Activated naive CD4-positive, alpha-beta T cell treated with anti-CD3 and anti-CD28 coated beads, Interleukin-2, amount 10 ng/mL, durations not matched to agents 7 days and 5 days (primary cell): ENCODE measurements at places on chromosomes 11 and 22.

DNA sequence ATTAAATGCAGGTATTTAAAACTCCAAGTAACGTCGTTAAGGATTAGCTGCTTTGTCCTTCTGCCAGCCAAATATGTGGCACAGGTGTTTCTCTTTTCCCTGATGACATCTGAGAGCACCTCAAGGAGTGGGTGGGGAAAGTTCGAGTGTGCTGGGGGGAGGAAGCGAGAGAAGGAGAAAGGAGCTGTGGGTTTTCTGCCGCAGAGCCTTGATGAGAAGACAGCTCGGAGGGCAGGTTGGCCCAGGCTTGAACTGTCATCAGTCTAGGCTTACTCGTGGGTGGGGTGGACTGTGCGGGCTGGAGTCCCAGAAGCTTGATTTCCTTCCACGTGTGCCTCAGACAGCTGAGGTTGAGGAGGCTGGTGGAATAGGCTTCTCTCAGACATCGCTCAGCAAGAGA lies 15.2 kb upstream of the SORL1-AS1 start:
- peak; percentile 86 for DNase-seq

- DNase-seq: no peak
These were observed 385 bp downstream of the HARBI1 start for GRCh38 chr11:46616551-46617133.

DNA sequence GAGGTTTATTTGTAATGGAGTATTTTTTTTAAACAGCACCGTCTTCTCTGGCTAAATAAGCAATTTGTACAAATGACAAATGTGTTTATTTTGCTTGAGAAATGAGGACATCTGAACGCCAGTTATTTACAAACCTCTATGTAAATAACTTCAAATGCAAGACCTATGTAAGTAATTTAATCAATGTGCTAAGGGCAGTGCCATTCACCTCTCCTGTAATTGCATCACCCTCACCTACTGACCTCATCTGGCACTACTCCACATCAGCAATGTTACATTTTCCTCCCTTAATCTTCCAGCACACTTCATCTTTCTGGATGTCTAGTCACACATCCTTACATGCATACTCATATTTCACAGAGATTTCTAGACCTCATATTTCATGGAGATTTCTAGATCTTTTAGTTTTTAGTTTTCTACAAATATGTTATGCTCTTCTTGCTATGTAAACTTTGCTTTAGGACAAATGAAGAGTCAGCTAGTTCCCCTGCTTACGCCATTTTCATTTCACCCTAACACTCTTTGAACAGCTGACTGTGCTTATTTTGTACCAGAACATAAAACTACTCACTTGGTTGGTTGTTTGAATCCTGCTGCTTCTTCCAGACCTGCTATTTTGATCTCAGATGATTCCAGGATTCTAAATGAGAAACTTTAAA lies 238.6 kb downstream of the GRM5 start:
- no peak for DNase-seq

DNA sequence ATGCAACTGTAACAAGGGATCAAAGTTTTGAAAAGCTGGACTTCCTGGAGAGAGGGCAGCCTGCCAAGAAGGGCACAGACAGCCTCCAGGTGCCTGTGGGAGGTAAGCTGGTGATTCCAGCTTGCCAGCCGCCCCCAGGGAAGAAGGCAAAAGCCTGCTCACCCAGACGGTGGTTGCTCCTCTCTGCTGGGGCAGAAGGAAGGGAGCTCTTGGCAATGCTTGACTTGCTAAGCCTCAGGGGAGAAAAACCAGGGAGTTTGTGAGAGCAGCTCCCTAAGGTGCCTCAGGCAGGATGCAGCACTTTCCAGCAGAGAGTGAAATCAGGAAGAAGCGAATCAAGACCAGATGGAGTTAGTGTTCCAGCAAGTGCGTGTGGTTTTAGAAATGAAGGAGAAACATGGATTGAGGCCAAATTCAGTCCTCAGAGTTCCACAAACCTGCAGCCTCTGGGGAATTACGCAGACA lies 553.6 kb downstream of the BUD13 start:
- no peak for DNase-seq

DNA sequence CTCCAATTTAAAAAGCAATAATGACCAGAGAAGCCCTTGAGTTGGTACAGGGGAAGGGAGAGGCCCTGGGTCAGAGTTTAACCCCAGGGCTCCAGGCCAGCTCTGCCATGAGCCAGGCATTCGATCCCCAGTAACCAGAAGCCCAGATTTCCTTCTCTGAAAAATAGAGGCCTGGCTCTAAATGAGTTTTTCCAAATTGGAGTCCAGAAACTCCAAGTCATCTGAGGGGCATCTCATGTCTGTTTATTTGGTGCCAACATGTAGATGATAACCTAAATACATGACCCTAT lies 381.9 kb downstream of the CTTN start:
- DNase-seq: no peak

DNA sequence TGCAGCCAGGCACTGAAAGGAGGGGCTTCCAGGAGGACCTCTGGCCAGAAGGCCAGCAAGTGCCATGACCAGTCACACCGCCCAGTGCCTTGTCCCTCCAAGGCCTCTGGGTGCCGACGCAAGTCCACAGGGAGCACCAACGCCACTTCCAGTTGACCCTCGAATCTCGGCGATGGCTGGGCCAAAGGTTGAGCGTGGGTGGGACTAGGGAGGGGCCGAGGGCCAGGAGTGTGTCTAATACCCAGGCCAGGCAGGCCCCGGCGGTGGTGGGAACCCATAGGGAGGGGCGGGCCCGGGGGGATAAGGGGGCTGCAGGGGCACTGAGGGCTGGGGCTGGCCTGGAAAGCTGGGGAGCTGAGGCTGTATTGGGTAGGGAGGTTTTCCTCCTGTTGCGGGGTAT lies 29.3 kb downstream of the CD5 start:
- no peak for DNase-seq

DNA sequence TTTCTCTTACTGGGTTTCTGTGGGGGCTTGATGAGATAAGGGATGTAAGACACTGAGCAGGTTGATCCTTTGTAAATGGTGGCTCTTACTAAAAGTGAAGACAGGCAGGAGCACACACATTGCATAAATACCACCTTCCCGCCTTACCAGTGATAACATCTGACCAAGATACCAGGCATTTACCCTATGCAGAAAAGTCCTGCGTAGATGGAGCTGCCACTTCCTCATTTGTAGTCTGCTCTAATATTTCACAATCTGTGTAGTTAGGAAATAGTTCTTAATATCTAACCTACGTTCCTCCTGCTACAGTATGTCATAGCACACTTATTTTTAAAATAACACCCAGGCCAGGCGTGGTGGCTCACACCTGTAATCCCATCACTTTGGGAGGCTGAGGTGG lies 23.9 kb upstream of the SWAP70 start:
- DNase-seq: no peak

- DNase-seq: no peak
These were observed 91.5 kb upstream of the HORMAD2 start for GRCh38 chr22:29988719-29989118.

DNA sequence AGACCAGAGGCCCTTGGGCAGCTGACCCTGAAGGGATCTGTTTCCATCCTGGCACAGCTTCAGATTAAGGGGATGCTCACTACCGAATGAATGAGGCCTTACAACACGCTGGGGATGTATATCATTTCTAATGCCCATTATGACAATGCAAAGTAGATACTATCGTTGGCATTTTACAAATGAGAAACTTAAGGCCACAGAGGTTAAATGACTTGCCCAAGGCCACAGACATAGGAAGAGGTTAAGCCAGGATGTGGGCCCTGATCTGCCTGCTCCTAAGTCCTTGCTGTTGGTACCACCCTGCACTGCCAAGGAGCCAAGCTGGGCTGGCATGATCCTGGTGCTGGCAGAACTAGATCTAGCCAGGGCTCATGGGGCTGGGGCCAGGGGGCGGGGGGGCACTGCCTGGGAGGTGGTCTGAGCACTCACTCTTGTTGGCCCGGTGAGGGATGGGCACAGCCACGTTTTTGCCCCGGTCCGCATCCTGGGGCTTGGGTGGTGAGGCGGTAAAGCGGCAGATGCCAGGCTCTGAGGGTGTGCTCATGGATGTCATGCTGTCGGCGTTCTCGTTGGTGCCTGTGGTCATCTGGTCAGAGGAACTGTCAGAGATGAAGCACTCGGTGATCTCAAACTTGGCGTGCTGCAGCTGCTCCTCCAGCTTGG lies 102.8 kb downstream of the CEP164 start:
- peak; percentile 3 for DNase-seq

DNA sequence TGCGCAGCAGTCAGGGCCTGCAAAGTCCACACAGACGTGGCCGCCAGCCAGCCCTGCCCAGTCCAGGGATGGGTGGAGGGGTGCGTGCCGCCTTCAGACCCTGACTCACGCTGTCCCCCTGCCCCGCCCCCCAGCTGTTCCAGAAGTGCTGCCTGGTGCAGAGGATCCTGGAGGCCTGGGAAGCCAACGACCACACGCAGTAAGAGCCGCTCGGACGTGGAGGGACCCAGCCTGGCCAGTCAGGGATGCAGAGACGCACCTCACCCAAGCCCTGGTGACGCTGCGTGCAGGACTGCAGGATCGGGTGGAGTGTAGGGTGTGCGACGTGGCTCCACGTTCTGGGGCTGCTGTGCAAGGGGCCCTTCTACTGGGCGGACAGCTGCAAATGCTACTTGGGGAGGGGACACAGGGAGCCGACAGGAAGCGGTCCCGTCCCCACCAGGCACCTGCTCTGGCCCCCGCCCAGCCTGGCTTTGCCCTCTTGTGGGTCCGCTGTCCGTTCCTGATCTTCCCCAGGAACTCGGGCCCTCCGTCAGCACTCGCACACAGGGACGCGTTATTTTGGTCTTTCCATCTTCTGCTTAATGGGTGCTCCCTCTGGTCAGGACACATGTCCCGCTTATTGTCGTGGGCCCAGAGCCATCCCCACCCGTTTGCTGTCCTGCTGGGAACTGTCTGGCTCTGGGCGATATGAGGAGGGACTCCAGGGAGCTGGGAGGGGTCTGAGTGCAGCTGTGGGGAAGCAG lies 42.5 kb downstream of the SBF1 start:
- no peak for DNase-seq

DNA sequence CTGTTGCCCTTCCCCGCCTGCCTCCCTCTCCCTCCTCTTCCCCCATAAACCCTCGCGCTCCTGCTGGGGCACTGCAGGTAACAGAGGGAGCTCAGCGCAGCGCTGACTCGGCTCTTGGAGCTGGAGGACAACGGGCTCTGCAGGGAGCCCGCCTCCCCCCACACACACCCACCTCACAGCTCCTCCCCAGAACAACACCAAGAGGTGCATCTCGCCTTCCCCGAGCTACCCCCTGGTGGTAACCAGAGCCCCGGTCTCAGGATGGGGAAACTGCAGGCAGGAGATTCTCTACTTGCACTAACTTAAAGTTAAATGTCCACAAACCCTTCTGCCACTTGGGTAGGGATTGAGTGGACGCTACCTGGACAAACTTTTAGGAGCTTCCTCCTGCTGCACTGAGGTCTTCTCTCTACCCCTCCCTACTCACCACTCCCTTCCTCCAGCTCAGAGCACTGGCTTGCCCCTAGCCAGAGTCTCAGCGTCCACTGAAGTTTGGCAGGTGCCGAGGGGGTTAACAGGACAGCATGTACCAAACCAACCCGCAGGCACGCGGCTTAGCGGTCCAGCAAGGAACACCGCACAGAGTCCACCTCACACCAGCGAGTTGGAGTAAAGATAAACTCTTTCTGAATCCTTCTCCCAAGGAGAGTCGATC lies 4.0 kb upstream of the SCN4B start:
- peak; percentile 45 for DNase-seq

DNA sequence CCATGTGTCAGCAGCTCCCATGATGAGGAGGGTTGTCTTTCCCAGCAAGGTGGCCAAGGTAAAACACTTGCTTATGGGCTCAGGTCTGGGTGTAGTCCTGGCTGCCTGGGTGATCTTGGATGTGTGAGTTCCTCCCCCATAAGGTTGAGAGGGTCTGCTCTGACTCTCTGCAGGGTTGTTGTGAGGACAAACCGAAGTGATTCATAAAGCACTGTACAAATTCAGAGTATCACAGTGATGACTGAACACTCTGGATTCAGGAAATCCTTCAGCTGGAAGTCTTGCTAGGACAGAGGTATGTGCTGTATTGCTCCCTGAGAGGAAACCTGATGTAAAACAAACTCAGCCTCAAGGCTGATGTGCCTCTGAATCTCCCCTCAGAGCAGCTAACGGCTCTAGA lies 220.9 kb upstream of the PITPNB start:
- DNase-seq: no peak

GRCh38 chr22:48868554-48868953 lies 959.1 kb downstream of the BRD1 start:
- DNase-seq: no peak

- DNase-seq: no peak
These were observed 400.4 kb downstream of the NTM start for GRCh38 chr11:131770801-131771200.

DNA sequence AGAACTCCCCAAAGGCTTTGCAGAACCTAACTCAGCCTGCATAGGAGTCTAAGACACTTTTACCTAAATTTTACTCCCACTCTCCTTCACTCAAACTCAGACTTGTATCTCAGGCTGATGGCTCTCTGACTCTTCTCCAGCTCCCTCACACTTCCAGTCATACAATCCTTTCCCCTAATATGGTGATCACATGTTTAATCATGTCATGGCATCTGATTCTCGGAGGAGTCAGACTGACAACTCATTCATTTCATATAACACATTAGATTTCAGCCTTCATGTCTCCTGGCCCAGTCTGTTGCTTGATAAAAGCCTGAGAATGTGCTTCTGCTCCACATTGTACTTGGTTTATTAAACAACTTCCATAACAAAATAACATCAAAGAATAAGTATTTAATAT lies 1503.9 kb upstream of the TENM4 start:
- no peak for DNase-seq

- no peak for DNase-seq
These were observed 221.8 kb downstream of the DDX10 start for GRCh38 chr11:108886660-108887009.

DNA sequence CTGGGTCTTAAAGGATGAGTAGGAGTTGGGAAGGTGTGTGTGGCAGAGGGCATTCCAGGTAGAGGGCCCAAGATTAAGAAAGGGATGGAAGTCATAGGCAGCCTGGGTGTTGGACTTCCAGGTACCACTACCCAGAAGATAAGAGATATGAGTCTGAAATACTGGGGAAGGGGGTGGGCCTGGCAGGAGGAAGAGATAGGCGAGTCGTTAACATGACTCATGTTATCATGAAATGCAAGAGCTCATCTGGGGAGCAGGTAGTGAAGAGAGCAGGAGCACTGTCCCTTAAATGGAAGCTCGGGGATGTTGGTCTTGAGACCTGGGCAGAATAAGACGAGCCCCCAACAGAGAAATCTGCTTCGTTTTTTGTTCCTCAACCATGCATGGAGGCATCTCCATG lies 10.2 kb downstream of the ZC3H7B start:
- no peak for DNase-seq

GRCh38 chr11:115363921-115364320 lies 140.3 kb downstream of the CADM1 start:
- no peak for DNase-seq
